ENCODE measurements at places on chromosomes 1 and 21.

GRCh38 chr1:19477284-19478249 lies 7.8 kb downstream of the CAPZB start:
- DNase-seq = no peak

DNA sequence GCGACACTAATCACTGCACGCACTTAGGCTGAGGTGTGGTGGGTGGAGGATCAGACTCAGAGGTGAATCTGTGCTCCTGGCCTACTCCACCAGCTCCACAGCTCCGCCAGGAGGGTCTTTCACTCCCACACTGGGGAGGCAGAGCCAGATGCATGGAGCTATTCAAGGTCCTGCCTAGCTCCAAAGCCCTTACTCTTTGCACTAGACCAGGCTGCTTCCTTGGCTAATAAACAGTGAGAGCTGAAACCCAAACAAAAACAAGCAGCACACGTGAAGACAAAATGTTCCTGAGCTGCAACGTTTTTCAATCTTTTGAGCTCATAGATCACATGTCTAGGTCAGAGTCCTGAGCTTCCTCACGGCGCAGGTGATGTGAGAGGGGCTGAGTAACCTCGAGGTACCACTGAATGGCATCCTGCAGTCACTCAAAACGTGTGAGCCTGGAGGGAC lies 19.2 kb downstream of the CAPZB start:
- no peak for DNase-seq

GRCh38 chr1:103180660-103181059 lies 72.3 kb upstream of the COL11A1 start:
- DNase-seq = no peak

GRCh38 chr1:116956378-116956777 lies 45.2 kb upstream of the CD101 start:
- DNase-seq = no peak

DNA sequence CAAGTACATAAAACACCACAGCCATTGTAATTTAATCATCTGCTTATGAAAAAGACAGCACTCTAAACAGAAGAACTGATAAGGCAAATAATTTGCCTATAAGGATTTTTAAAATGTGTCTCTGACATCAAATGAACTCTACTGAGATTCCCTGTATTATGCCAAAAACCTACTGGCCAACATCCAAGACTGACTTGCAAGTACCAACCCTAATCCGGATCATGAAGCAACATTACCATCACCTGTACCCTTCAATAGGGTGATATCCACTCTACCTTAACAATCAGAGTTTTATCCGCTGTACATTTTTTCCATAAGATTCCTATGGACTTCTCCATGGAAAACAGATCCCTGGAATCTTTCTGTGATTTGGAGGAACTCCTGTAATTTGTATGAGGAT lies 4.6 kb downstream of the RGS7 start:
- no peak for DNase-seq

- DNase-seq = no peak
Measured at GRCh38 chr1:72846476-72847278, 564.3 kb upstream of the NEGR1 start.

DNA sequence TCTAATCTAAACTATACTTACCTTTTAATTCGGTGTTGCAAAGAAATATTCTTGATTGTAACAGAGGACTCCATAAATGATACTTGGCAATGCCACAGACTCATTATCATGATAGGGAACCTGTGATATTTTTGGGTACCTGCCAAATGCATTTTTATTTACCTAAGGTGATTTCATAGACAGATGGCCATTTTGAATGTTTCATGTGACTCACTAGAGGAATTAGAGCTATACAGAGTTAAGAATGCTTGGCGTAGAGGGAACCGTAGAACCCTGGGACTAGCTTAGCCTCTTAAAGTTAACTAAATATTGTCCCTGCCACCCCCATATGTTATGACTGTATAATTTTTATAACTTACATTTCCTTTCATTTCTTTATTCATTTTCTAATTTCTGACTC lies 136.1 kb downstream of the DISP1 start:
- DNase-seq = no peak

GRCh38 chr1:231903586-231904081 lies 277.0 kb downstream of the DISC1 start:
- no peak for DNase-seq

DNA sequence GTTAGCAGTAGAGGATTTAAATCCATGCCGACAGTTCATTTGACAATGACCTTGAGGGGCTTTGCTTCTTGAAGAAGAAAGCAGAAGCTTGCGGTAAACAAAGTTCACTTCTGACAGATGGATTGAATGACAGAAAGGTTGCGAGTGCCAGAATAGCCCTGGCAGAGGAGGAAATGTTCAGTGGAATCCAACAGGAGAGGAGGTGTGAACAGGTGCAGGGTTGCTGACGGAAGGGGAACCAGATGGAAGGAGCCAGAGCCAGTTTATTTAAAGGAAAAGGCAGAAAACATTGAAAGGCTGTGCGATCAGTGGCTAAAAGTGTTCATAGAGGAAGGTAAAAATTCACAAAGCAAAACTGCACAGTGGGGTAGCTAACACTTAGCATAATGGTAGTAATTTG lies 141.0 kb downstream of the SDCCAG8 start:
- DNase-seq = no peak

DNA sequence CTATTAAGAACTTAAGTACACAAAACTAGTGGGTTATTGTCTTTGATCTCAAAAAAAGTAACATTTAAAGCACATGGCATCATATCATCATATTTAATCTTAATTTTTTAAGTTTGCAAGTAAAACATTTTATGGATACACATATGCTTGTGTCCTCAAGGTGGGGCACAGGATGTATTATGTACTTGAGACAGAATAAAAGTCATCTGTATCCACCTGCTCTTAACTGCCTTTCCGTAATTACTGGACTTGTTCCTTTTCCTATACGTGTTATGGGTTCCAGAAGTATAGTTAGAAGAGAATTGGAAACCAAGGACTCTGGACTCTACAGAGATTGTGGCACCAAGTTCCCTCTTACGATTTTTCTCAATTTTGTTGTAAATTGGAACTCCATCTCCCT lies 79.4 kb downstream of the FCRL5 start:
- DNase-seq = no peak

GRCh38 chr1:17276568-17276967 lies 27.7 kb downstream of the PADI3 start:
- no peak for DNase-seq
